ENCODE measurements at places on chromosomes 3 and 15. TPM values are rescaled to one million over a fixed set of nuclear protein-coding genes. Genes with fewer than 3 reads are reported as not detected.

LRRIQ4 gene
- polyA plus RNA-seq = not detected

STRIT1 gene
- polyA plus RNA-seq = not detected

GOLGA8R gene
- 1.2 TPM for polyA plus RNA-seq

SOX14 gene
- polyA plus RNA-seq = not detected

MCF2L2 gene
- polyA plus RNA-seq = 0.44 TPM

C2CD4A gene
- polyA plus RNA-seq = 0.05 TPM

GOLGA6L10 gene
- polyA plus RNA-seq = 1.1 TPM

NEIL1 gene
- polyA plus RNA-seq = 21.3 TPM

CKMT1A gene
- polyA plus RNA-seq = 2.4 TPM

CSPG4 gene
- 63.8 TPM for polyA plus RNA-seq

CATSPER2 gene
- 0.82 TPM for polyA plus RNA-seq

ITIH1 gene
- polyA plus RNA-seq = 0.70 TPM

ZNF592 gene
- polyA plus RNA-seq = 12.7 TPM

ABHD6 gene
- 8.8 TPM for polyA plus RNA-seq

ROPN1 gene
- not detected for polyA plus RNA-seq

PLSCR4 gene
- 45.2 TPM for polyA plus RNA-seq

Data from urinary bladder (tissue), 4 donors.